CD4-positive, alpha-beta T cell treated with Interleukin-15 for 4 hours (primary cell): ENCODE measurements at places on chromosomes 5 and 9.

GRCh38 chr5:112024221-112024620 is 267.2 kb upstream of the NREP start:
- DNase-seq: no peak

DNA sequence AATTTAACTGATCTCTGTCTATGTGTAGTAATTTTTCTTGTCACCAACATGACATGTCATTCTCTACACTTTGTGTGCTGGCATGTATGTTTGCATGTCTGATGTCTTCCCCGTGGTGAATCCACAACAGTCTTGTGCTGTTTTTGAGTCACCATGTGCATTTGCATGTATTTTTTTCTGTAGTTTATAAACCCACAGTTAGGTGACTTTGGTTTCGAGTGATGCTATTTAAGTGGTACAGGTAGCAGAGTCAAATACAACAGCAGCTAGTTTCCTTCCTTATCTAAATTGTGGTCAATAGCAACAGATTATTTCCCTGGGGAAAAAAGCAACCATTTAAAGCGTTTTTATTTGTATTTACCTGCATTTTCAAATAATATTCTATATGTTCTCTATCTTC is 89.9 kb upstream of the FSD1L start:
- DNase-seq: no peak

DNA sequence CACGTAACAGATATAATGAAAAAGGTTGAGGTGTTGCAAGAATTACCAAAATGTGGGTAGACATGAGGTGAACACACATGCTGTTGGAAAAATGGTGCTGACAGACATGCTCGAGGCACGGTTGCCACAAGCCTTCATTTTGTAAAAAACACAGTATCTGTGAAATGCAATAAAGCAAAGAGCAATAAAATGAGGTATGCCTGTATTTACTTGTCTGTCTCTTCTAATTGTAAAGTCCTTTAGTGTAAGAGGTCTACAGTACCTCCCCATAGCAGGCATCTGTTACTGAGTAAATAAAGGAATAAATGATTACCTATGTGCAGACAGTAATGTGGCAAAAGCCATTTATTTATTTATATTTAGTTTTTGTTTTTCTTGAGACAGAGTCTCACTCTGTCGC is 3.0 kb upstream of the CAST start:
- DNase-seq: no peak

GRCh38 chr9:33164138-33164809 is 2.9 kb downstream of the B4GALT1 start:
- peak; percentile 54 for DNase-seq

GRCh38 chr9:13444245-13445102 is 165.0 kb upstream of the MPDZ start:
- no peak for DNase-seq

- DNase-seq: no peak
These were observed 21.2 kb downstream of the TXNDC8 start for GRCh38 chr9:110316261-110317075.

GRCh38 chr5:61320860-61321259 is 11.2 kb upstream of the ZSWIM6 start:
- no peak for DNase-seq

- no peak for DNase-seq
These were observed 636.5 kb downstream of the TAF11L14 start for GRCh38 chr5:18270635-18271338.

DNA sequence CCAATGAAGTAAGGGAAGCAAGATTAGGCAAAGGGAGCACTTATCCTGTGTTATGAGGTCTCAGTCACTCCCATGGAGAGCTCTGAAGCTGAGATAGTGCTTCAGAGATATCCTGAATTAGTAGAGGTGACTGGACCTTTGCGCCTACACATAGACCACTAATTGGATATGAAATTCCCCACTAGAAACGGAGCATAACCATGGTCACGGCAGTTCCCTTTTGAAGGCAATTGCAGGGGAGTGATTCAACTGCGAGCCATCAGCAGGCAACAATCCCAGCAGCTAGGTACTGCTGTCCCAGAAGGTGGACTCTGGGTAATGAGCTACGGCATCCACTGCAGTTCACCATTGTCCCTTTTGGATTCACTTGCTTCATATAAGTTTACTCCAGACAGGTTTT is 267.7 kb upstream of the RASA1 start:
- DNase-seq: no peak

- peak; percentile 24 for DNase-seq
These were observed 525.6 kb downstream of the PDE4D start for GRCh38 chr5:59367791-59368394.

GRCh38 chr5:94361832-94362796 is 256.3 kb downstream of the KIAA0825 start:
- DNase-seq: no peak

DNA sequence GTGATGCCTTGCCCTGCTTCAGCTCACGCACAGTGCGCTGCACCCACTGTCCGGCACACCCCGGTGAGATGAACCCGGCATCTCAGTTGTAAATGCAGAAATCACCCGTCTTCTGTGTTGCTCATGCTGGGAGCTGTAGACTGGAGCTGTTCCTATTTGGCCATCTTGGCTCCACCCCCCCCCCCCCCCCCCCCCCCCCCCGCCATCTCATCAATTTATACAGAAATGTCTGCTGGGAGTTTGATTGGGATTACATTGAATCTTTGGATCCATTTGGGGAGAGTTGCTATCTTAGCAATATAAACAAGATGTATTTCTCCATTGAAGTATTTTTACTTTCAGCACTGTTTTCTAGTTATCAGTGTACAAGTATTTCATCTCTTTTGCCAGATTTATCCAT is 55.2 kb downstream of the RIC1 start:
- DNase-seq: no peak

DNA sequence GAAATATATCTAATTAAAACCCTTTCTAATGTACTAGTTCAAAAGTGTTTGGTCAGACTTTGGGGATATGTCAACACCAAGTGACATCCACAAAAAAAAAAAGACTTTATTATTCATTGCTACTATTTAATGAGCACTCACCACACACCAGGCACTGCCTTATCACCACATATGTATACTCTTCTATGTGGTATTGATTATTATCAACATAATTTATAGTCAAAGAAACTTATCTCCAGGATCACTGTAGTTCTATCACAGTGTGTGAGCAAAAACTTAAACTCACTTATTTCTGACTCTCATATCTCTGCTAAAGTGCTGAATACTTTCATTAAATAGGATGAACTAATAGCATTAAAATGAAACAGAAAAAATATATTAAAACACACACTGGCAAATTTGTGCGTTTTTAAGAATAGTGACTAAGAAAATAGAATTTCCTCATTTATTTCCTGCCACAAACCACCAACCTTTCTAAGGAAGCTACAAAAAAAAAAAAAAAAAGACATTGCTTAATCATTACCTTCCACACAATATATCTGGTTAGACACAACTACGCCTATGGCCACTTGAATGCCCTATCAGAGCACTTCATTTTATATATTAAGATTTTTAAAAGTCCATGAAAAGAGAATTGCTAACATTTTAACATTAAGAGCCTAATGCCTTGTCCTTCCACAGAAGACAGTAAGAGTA is 12.8 kb downstream of the SLCO4C1 start:
- no peak for DNase-seq

GRCh38 chr9:92970467-92970923 is 23.2 kb downstream of the FGD3 start:
- no peak for DNase-seq

DNA sequence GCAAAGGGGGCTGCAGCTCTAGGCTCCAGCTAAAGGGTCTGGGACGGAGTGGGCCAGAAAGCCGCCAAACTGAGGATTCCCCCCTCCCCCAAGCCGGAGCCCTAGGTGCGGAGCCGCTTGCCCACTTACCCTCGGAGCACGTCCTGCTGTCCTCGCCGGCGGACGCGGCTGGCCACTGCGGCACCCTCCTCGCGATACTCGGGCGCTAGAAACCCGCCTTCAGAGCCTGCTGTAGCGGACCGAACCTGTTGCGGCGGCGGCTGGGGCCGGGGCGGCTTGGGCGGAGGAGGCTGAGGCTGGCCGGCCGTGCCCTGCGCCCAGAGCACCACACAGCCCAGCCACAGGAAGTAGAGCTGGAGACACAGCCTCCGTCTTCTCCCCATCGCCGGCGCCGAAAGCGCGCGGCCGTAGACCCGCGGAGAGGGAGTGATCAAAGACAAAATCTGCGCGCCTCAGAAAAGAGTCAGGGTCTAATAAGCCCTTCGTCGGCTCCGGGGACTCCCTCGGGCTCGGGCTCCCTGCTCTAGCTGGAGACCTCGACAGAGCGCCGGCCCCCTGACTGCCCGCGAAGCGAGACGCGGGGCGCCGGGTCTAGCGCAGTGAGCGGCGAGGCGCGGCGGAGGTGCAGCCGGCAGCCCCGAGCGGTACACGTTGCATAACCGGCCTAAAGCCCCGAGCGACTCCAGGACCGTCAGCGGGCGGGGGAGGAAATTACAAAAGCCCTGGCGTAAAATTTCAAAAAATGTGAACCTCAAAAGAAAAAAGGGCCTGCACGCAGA is 635 bp downstream of the FBN2 start:
- no peak for DNase-seq

- DNase-seq: no peak
These were observed 315.3 kb downstream of the DNAH5 start for GRCh38 chr5:13629218-13629617.

DNA sequence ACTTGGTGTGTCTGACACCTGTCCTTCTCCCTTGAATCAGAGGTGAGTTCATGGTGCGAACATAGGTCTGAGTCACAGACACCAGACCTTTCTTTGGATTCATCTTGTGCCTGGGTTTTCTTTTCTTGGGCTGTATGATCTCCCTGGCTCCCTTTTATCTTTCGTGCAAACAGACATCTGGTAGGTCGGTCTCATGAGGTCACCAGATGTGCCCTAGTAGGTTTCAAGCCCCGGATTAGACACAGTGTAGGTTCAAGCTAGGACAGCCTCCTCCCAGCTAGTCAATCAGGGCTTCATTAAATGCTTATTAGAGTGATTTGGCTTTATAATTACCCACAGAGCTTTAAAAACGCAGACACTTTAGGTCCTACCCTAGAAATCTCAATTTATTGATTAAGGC is 106.0 kb upstream of the MYO10 start:
- no peak for DNase-seq

DNA sequence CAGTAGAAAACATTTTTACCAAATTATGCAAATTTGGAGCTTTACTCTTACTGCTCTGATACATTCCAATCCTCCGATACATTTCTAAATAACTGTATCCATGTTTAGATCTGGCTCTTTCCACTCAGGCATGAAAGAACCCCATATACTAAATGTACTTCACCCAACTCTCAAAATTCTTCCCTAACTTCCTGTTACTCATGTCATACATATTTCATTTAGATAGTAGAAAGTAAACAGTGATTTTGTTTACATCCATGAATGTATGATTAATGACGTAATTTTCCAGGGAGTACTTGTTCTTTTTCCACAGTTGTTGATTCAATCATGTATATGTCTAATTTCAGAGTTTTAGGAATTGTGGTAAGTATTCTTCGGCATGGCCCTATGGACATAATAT is 1426.5 kb upstream of the C9orf72 start:
- DNase-seq: no peak

- no peak for DNase-seq
These were observed 324.2 kb upstream of the ATP10B start for GRCh38 chr5:161176221-161176620.

DNA sequence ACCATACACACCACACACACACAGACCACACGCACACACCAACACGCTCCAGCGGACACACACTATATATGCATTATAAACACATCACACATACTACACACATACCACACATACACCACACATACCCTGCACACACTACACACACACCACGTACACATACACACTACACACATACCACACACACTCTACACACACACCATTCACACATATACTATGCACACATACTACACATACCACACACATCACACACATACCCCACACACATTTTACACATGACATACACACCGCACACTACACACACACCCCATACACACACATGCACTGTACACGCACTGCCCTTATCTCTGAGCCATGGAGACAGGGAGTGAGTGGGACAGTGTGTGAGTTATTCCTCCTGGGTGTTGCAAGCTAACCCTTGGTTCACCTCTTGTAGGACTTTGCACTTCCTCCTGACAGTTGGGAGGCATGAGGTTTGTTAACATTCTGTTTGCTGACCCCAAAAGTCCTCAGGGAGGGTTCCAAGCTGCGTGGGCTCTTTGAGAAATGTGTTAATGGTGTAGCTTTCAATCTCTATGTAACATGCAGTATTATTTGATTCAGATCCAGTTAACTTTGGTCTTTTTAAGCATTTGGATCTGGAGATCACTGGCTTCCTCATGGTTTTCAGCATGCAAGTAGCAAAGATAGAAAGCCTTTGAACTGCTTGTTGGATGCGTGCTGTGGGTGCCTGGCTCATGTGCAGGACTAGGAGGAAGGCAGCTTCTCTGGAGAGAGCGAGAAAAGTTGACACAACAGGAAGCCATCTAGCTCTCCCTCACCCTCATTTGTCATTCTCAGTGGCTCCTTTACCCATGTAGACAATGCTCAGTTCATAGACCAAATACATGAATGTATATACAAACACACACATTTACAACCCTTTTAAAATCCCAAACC is 13.7 kb downstream of the IL31RA start:
- no peak for DNase-seq

DNA sequence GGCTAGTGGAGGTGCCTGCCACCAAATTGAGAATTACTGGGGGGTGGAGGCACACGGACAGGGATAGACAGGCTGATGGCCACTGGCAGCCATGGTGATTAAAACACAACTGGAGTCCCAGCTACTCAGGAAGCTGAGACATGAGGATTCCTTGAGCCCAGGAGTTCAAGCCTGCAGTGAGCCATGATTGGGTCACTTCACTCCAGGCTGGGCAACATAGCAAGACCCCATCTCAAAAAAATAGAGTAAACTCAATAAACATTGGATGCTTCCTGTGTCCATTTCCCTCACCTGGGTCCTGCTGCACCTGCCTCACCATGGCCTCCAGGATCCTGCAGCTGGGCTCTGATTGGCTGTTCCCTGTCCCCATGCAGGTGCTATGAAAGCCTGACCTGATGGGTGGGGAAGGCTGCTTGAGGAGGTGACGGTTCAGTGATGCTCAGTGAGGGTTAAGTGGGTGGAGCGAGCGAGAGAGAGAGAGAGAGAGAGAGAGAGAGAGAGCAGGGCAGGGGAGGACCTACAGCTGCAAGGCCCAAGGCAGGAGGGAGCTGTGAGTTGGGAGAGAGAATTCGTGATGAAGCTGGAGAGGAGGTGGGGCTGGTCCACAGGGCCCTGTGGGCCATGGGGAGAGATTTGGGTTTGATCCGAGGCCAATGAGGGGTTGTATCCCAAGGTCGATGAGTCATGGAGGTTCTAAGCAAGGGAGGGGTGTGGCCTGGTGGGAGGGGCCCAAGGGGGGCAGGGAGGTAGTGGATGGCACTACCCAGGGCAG is 36.7 kb upstream of the FUBP3 start:
- DNase-seq: no peak
